Hematopoietic multipotent progenitor cell treated with erythropoietin and hydrocortisone succinate and interleukin-3 and kit ligand, for 8 days (in vitro differentiated cells): ENCODE measurements at places on chromosomes 2 and 18.

DNA sequence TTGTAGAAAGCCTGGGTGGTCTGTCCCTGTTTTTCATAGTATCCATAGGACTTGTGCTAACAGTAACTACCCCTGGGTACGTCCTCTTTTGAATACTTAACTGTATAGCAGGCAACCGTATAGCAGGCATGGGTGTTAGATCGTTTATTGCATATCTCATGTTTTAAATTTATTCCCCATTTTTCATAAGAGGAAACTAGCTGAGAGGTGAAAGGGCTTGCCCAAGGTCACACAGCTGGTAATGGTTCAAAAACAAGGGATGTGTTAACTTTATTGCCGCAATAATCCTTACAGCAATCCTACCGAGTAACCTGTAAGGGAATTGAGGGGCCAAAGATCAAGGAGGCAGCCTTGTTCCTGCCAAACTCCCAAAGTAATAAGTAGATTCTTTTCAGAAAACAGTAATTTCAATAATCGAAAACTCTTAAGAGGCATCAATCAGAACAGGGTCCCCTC is 990 bp upstream of the MGAT4A start:
- no peak for DNase-seq

DNA sequence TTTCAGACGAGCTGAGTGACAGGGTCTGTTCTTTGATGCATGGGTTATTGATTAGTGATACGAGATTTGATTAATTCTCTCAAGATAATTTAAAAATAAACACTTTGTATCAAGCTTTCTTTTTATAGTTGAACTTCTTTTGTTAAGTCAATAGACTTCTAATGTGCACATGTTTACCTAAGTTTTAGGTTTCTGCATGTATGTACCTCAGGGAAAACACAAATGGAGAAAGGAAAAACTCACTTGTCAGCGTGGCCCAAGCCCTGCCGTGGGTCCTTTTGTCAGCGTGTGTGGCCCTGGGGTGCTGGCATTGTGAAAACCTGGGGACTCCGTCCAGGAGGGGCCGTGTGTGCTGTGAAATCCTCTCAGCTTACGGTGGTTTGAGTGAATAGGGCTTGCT is 153.7 kb downstream of the SNTG2 start:
- no peak for DNase-seq

GRCh38 chr18:11986061-11986460 is 4.8 kb downstream of the IMPA2 start:
- DNase-seq, result no peak

- DNase-seq, result no peak
Observed at GRCh38 chr2:121386707-121387106, 101.7 kb upstream of the TFCP2L1 start.

DNA sequence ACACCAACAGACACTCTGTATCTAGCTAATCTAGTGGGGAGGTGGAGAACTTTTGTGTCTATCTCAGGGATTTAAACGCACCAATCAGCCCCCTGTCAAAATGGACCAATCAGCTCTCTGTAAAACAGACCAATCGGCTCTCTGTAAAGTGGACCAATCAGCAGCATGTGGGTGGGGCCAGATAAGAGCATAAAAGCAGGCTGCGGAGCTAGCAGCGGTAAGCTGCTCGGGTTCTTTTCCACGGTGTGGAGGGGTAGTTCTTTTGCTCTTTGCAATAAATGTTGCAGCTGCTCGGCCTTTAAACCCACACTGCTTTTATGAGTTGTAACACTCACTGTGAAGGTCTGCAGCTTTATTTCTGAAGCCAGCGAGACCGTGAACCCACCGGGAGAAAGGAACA is 51.3 kb upstream of the FOXI3 start:
- no peak for DNase-seq

- no peak for DNase-seq
Observed at GRCh38 chr2:228649876-228650275, 468.4 kb upstream of the SPHKAP start.

GRCh38 chr2:224072541-224073188 is 33.6 kb upstream of the SERPINE2 start:
- DNase-seq, result no peak

GRCh38 chr2:95058466-95058988 is 33.0 kb downstream of the MAL start:
- peak; percentile 86 for DNase-seq

GRCh38 chr18:332007-332406 is 64.2 kb upstream of the THOC1 start:
- DNase-seq, result no peak

GRCh38 chr2:179165356-179166000 is 99.2 kb downstream of the SESTD1 start:
- no peak for DNase-seq

DNA sequence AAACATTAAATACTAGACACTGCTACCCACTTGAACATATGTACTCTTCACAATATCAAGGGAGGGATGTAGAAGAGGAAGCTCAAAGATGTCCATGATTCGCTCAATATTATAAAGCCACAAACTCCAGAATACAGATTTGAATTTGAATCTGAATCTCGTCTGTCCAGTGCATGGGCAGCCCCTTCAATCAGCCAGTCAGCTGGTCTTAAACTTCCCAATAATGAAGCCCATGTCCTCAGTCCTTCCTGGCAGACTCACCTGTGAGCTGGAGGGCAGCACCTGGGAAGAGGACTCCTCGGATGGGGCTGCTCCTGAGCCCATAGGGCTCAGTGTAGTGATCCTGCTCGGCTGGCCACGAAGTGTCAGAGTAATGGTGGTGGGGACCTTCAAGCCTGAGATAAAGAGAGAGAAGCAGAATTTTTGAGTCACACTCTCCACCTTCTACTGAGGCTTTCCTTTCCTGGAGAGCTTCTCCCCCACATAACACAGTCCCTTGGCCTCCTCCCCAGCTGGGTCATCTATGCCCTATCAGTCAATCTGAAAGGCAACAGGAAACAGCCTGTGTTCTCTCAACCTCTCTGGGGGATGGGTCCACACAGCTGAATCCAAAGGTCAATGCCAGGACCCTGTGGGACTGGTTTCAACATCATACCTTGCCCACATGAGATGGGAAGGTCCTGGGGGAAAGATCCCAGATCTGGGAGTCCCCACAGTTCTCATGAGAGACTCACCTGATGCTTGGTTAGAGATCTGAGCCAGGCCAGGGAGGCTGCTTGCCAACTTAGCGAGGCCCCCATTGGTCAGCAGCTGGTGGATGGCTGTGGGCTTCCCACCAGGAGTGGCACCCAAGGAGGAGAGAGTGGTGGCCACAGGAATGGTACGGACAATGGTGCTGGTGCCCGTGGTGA is 36.5 kb downstream of the KANSL3 start:
- peak; percentile 48 for DNase-seq

DNA sequence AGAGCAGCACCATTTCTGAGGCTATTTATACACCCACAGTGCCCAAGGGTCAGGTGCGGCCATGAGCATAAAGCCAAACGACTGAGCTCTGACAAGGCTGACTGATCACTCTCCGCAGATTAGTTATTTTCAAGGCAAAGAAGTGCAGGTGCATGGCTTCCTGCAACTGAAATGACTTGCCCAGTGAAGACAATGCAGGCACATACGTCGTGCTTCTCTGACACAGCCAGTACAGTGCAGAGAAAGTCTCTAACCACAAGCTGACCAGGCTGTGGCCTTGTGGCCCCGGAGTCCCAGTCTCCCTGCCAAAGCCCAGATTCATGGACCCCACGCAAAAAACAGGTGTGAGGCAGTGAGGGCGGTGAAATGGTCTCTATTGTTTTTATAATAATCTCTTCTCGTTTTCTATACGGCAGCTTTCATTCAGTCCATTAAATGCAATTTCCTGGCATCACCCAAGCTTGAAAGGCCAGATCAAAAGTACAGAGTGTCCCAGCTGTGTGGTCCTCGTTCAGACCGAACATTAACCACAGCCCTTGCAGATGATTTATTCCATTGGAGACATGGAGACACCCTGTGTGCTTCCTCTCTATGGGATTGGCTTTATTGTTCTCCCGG is 447.0 kb upstream of the ID2 start:
- DNase-seq, result no peak

- DNase-seq, result no peak
Observed at GRCh38 chr2:207863345-207863744, 93.6 kb upstream of the FZD5 start.

DNA sequence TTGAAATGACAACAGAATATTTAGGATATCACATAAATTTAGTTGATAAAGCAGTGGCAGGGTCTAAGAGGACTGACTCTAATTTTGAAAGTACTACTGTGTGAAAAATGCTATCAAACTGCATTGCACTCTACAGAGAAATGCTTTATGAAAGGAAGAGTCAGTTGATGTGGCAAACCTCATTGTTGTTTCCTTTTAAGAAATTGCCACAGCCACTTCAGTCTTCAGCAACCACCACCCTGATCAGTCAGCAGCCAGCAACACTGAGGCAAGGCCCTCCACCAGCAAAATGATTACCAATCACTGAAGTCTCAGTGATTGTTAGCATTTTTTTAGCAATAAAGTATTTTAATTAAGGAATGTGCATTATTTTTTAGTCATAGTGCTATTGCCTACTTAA is 488.7 kb upstream of the SLC39A10 start:
- DNase-seq, result no peak

- no peak for DNase-seq
Observed at GRCh38 chr2:47064106-47064505, 91.0 kb downstream of the STPG4 start.

- no peak for DNase-seq
Observed at GRCh38 chr2:3464401-3465005, 54.8 kb downstream of the ADI1 start.

- no peak for DNase-seq
Observed at GRCh38 chr2:110816404-110817365, 84.3 kb downstream of the ACOXL start.

- DNase-seq, result no peak
Observed at GRCh38 chr2:44372246-44372645, 10.5 kb downstream of the CAMKMT start.

- no peak for DNase-seq
Observed at GRCh38 chr2:28338831-28339321, 53.8 kb upstream of the FOSL2 start.

- DNase-seq, result no peak
Observed at GRCh38 chr2:47198985-47199451, 43.9 kb upstream of the STPG4 start.

DNA sequence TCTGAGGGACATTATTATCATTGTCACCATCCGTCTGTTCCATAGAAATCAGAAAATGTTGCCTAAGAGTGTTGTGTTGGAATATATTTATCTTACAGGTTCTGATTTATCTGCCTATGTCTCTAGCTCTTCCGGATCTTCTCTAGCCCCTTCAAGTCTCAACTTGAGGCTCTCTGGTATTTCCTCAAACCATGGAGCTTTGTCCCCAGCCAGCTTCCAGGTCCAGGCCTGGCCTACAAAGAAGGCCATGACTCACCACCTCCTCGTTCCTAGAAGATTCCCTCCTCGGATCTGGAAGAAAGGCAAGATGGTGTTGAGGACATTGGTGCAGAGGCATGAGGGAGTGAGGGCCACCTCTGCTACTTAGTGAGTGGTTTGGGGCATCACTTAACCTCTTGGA is 122.1 kb upstream of the TRIB2 start:
- DNase-seq, result no peak

DNA sequence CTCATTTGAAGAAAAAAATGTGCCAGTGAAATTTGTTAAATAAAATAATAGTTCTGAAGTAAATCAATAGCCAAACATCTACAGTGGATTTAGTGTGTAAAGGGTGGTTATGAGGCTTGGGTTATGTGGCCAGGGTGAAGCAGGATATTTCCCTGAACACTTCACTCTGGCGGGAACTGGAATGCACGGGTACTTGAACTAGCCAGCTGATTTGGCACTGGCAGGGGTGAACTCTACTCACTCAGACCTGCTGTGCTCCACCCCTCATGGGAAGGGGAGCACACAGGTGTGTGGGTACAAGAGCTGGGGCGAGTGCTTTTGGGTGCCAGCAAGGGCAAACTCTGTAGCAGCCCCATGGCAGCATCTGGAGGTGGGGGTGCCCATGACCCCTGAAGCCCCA is 278.2 kb downstream of the CALCRL start:
- DNase-seq, result no peak

DNA sequence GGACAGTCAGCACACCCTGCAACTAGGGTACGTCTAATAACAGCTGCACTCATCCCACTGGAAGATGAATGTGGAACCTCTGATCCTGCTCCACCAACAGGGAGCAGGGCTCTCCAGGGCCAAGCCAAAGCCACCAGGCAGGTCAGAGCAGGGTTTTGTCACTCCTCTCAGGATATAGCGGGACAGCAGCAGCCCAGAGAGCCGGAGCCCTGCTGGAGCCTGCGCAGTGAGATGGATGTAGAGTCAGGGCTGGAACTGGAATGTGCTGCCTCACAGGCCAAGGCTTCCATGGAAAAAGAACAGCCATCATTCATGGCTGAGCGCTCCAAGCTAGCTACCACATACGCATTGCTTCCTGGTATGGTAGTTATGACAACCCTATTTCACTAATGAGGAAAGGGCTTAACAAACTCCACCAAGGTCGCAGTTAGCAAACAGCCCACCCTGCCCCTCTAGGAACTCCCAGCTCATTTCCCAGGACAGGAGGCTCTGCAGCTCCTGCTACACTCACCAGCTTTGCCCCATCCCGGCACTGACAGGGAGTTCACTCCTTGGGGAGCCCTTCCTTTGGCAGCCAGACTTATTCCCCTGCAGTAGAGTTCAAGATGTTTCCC is 85.2 kb downstream of the HS1BP3 start:
- no peak for DNase-seq

GRCh38 chr2:144554492-144555210 is 34.7 kb upstream of the ZEB2 start:
- no peak for DNase-seq

- no peak for DNase-seq
Observed at GRCh38 chr2:27174638-27175037, 25.8 kb downstream of the TCF23 start.
